ENCODE measurements at places on chromosomes 2 and 18.

- DNase-seq, result no peak
These were observed 61.4 kb downstream of the MTX2 start for GRCh38 chr2:176330612-176331011.

- DNase-seq, result no peak
These were observed 8.1 kb upstream of the WIPF1 start for GRCh38 chr2:174605687-174606086.

- DNase-seq, result peak; percentile 93
These were observed 321.4 kb downstream of the TGIF1 start for GRCh38 chr18:3771121-3771971.

DNA sequence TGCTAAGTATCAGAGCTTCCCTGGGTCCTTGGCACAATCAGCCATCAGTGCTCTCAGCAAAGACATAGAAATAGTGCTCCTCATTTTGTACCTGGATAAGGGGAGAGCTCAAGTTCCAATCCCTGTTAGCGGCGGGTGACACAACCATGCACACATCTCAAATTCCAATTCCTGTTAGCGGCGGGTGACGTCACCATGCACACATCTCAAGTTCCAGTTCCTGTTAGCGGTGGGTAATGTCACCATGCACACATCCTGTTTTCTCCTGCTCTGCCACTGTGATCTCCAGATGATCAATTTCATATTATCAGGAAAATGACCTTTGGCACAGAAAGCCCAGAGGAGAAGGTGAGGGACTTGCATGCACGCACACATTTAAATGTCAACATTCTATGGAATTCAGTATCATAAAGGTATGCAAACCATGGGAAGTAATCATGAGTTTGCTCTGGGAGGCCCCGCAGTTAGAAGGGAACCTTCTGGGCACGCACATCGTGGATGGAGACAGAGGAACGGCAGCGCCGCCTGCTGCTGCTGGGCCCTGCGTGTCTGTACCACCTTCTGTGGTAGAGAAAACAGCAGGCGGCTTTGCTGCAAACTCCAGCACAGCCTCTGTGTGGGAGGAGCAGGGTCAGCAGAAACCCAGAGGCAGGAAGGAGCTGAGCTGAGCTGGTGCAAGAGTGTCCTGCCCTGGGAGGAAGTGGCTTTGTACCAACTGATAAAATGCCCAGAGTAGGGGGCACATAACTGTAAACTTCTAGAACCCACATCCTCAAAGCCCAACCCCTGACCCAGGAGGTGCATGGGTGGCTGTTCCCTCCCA lies 77.8 kb downstream of the MBP start:
- peak; percentile 82 for DNase-seq

DNA sequence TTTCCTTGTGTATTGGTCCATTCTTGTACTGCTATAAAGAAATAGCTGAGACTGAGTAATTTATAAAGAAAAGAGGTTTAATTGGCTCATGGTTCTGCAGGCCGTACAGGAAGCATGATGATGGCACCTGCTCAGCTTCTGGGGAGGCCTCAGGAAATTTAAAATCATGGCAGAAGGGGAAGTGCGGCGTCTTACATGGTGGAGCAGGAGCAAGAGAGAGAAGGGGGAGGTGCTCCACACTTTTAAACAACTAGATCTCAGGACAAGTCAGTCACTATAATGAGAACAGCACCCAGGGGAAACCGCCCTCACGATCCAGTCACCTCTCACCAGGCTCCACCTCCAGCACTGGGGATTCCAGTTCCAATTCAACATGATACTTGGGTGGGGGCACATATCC lies 54.3 kb downstream of the MSH2 start:
- no peak for DNase-seq

GRCh38 chr2:55922291-55922907 lies 1.2 kb downstream of the EFEMP1 start:
- peak; percentile 32 for DNase-seq

DNA sequence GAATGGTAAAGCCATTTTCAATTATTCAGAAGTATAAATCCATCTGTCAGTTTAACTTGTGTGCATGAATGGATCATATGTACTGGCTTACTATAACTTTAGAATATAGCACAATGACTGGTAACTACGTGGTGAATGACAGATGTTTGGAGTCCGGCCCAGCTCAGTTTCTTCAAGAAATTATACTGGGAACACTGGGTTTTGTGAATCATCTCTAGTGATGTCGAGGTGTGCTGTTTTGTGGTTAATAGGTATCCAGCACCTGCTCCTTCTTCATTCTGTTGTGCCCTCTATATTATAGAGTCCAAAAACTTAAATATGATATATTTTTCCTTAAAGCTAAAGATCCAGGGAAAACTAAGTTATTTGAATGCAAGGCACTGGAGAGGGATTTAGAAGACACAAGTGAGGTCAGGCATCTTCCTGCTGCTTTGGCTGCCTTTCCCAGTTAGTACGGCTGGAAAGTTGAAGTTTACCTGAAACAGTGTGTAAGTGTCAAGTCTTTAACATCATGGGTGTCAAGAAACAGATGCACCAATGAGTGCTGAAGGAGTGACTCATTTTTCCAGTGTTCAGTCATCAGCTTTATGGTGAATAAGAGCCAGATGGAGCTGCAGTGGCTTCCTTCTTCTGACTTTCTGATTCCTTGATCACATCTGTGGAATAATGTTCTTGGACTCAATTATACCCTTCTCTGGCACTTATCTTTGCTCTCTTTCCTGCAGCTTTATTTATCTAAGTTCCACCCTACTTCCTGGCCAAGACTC lies 1079.5 kb upstream of the CELF4 start:
- DNase-seq, result no peak

- DNase-seq, result no peak
These were observed 234.6 kb downstream of the HAUS1 start for GRCh38 chr18:46338766-46339165.

DNA sequence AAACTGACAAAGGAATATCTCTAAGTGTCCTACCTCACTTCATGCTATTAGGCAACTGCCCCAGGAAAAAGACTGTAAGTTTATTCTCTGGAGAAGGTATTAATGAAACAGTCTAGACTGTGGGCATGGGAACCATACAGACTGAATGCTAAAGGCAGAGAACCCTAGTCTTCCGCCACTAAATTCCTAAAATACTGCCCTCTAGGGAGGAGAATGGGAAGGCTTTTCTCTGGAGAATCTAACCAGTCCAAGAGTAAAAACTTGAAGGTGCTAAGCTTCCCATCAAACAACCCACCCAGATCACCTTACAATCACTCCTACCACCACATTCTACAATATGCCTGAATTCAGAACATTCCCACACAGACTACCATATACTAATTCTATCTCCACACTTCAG lies 3.4 kb downstream of the SRBD1 start:
- peak; percentile 32 for DNase-seq

GRCh38 chr2:159034713-159035112 lies 66.3 kb downstream of the TANC1 start:
- DNase-seq, result no peak

- no peak for DNase-seq
These were observed 13.7 kb downstream of the ELP2 start for GRCh38 chr18:36143391-36143790.

GRCh38 chr2:129056309-129056958 lies 737.8 kb upstream of the HS6ST1 start:
- DNase-seq, result peak; percentile 16

DNA sequence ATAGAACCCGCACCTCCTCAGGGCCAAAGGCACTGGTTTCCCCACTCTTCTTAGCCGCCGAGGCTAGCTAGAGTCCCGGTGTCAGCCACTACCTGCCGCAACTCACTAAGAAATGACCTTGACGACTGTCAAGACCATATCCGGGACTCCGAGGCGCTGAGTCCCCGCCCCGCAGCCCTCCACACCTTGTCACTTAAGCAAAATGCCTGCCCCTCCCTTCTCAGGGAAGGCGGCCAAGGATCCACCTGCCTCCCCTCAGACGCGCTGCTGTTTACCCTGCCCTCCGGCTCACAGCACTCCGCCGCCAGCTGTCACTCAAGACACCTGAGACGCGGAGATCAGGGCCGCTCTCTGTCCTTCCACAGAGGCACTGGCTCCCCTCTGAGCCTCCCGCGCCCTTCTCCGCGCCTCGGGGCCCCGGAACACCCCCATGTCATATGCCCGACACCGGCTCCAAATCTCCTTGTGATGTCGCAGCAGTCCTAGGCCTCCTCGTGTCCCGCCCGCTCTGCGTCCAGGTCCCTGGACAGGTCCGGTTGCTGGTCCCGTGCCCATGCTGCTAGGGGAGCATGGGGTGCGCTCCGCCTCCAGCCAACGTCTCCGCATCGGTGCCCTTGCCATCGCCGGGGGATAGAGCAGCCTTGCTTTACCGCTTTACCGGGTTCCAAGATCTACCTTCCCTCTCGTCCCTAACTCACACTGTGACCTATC lies 32.5 kb upstream of the REG3G start:
- peak; percentile 86 for DNase-seq

Measured in ELF-1 (cell line).